ENCODE measurements at places on chromosomes 11 and 22.

DNA sequence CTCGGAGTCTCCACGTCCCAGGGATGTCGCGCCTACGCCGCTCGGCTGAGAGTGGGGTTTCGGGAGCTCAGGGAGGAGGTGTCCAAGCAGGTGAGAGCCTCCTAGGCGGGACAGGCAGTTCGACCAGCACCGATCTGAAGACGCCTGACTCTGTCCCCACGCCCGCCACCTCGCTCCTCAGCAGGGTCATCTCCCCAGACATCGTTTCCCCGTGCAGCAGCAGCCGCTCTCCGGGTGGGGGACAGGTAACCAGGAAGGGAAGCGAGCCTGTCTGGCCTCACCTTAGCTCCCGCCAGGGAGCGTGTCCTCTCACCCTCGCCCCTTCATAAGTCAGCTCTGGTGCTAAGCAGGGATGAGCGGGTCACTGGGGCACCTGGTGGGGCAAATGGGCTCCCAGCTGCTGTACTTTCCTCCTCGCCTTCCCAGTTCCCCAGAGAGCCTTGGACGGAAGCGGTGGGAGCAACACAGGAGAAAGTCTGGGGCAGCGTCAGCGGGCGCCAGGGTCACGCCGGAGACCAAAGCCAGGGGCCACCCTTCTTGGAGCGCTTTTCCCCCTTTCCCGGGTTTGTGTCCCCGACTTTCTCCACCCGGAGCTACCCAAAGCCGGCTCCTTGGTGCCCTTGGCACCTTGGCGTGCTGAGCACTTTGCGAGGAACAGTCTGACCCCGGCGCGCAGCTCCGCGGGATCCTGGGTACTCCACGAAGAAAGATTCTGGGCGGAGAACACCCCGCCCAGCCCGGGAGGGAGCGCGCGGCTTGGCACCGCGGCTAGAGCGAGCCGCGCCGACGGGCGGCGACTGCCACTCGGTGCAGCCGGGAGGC is 1.6 kb downstream of the SPON1 start:
- DNase-seq = peak; percentile 31

GRCh38 chr22:17891481-17892167 is 117.4 kb upstream of the BID start:
- DNase-seq = peak; percentile 67

GRCh38 chr22:40635940-40636379 is 559 bp downstream of the MRTFA start:
- DNase-seq = no peak

- DNase-seq = no peak
These were observed 294.0 kb upstream of the CTSC start for GRCh38 chr11:88631497-88631896.
